ENCODE measurements at places on chromosomes 5 and 9.

DNA sequence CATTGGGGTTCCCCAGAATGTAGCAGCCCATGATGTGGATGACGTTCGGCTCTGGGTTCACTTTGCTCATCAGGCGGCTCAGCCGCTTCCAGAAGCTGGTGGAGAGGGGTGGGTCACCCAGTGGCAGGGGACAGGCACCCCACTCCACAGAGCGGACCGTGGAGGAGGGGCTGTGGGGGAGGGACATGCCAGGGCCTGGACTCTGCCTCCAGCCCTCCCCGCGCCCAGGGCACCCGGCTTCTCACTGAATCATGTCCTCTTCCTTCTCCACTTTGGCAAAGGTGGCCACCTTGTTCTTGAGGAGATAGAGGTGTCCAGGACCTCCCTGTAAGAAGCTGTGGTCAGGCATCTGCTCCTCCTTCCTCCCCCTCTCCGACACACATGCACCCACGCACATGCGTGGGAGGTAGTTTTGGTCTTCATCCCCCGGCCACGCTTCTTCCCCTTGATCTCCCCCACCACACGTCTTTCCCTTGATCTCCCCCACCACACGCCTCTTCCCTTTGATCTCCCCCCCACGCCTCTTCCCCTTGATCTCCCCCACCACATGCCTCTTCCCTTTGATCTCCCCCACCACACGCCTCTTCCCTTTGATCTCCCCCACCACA is 8.9 kb upstream of the ENTPD8 start:
- DNase-seq = no peak

GRCh38 chr9:114048533-114049415 is 29.3 kb downstream of the AMBP start:
- no peak for DNase-seq

DNA sequence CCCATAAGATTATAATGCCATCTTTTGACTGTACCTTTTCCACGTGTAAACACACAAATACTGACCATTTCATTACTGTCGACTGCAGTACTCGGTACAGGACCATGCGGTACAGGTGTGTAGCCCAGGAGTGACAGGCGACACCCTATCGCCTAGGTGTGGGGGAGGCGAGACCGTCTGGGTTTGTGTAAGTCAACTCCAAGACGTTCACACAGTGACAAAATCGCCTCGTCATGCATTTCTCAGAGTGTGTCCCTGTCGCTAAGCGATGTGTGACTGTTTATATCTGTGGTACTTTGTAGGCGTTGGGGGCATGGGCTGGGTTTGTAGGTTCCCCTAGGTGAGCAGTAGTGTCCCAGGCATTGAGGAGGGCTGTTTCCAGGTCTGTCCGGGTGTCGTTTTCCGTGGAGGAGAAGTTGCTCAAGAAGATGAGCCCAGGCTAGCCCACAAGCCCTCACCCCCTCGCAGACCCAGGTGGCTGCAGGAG is 20.3 kb downstream of the NEK6 start:
- no peak for DNase-seq

DNA sequence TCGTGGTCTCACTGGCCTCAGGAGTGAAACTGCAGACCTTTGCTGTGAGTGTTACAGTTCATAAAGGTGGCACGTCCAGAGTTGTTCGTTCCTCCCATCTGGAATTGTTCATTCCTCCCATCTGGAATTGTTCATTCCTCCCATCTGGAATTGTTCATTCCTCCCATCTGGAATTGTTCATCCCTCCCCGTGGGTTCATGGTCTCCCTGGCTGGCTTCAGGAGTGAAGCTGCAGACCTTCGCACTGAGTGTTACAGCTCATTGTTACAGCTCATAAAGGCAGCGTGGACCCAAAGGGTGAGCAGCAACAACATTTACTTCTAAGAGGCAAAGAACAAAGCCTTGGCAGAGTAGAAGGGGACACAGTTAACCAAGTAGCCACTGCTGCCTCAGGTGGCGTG is 69.1 kb downstream of the GCNT1 start:
- DNase-seq = no peak

- DNase-seq = no peak
Measured at GRCh38 chr5:135602882-135603721, 24.3 kb upstream of the CXCL14 start.

DNA sequence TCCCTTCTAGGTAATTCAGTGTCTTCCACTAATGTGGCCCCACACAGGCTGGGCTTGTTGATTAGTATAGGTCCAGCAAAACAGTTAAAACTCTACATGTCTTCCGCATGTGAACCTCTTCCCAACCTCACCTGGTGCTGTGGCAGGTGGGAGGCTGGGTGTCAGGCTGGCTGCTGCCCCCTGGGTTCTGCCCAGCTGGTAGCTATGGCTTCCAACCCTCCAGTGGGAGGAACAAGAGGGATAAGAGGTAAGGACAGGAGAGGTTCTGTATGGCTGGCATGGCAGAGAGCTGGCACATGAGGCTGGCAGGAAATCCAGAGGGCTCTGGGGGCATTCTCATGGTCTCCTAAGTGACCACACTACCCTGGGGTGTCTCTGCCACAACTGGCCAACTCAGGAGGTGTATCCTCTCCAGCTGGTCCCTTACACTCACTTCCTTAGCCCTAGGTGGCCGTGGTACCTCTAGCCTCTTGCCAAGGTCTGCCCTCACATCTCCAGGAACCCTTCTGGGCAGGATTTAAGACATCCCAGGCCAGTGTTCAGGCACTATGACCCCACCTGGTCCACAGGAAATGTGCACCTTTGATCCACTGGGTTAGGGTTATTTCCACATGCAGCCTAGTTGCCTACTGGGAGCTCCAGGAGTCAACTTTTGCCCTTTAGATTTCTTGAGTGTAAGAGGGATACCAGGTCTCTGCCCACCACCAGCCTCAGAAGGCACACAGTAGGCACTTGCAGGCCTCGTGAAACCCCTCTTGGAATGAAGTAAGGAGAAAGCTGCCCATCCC is 41.7 kb downstream of the AHRR start:
- no peak for DNase-seq

DNA sequence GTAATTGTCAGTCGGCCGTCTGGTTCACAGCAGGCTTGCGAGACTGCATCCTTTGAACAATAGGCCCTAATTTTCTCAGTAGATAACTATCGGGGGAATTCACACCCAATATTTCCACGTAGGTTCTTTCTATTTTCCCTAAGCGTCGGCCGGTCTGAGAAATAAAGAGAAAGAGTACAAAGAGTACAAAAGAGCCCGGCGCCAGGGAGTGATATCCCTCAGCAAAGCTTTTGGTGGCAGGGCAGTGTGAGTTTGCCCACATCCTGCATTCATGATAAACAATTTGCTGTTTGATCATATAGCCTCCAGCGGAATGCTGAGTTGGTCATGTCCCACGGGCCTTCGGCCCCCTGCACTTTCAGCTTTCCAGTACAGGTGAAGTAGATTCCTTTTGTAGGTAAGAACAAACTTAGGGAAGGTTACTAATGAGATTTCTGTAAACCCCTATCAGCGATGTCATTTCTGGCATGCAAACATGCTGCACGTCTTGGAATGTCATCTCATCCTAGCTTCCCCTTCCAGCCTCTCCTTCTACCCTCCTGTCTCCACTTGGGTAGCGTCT is 4.7 kb upstream of the PTGR1 start:
- no peak for DNase-seq

GRCh38 chr5:39057734-39058133 is 16.5 kb downstream of the RICTOR start:
- no peak for DNase-seq

Measured in thyroid gland (tissue), 4 donors.